ENCODE measurements at places on chromosomes 4 and X.

DNA sequence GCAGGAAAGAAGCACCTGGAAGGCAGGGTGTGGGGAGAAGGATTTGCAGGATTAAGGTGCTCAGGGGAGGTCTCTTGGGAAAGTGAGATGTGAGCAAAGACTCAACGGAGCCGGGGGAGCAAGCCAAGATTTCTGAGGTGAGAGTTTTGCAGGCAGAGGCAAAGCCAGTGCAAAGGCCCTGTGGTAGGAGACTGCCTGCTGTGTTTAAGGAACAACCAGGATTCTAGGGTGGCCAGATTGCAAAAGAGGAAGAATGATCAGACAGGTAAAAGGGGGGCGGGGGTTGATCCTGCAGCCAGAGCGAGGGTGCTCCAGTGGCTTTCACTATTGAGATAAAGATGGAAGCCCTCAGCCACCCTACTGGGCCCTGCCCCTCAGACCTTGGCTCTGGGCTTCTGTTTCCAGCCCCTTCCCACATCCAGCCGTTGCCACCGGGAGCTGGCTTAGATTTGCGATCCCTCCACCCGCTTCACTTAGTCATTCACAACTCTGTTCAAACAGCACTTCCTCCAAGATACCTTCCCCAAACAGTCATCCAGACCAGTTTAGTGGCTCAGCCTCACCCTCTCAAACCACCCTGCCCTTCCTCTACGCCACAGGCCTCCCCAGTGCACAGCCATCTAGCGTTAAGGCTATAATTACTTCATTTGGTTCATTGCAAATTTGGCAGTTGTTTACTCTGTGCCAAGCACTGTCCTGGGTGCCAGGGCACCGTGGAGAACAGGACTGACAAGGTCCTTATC, 23.3 kb upstream of the BCOR start:
- no peak overlapping the region for H3K27ac ChIP-seq
- no peak overlapping the region for H3K4me3 ChIP-seq
- no peak for DNase-seq
- no peaks in the 10 kb centered on the region for H3K27me3 ChIP-seq
- H3K4me1 ChIP-seq = no peaks in the 10 kb centered on the region

DNA sequence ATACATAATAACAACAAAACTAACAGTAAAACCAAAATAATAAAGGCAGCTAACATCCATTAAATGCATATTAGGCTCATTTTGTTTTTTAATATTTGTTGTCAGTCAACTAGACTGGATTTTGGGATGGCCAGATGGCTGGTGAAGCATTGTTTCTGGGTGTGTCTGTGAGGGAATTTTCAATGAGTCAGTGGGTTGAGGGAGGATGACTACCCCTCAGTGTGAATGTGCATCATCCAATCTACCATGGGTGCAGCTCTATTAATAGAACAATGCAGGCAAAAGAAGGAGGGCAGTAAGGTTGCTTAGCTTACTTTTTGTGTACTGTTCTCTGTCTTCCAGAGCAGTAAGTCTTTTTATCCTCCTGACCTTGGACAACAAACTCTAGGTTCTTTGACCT, 484.2 kb upstream of the HS3ST1 start:
- no peak overlapping the region for H3K27ac ChIP-seq
- no peak overlapping the region for H3K4me3 ChIP-seq
- H3K36me3 ChIP-seq = no peaks in the 10 kb centered on the region
- no peaks in the 10 kb centered on the region for H3K27me3 ChIP-seq
- peaks cover 7% of the 10 kb centered on the region for H3K4me1 ChIP-seq

DNA sequence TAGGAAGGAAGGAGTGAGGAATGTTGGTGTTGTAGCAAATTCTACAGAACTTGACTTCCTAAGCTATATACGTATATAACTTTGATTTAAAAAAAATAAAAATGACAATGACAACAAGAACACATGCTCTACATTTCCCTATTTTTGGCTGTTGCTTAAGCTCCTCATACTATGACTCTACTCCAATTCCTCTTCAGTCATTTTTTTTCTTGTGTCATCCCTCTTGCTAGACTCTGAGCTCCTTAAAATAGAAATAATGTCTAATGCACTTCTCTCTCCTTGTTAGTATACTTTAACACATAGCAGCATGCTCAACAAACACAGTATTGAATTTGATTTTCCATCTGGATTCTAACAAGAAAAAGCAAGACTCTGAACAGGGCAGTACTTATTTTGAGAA, 144.0 kb downstream of the HDX start:
- H3K4me3 ChIP-seq = no peak overlapping the region
- peaks cover 6% of the 10 kb centered on the region for H3K36me3 ChIP-seq
- no peaks in the 10 kb centered on the region for H3K27me3 ChIP-seq
- no peaks in the 10 kb centered on the region for H3K4me1 ChIP-seq

- no peak overlapping the region for H3K4me3 ChIP-seq
- no peaks in the 10 kb centered on the region for H3K36me3 ChIP-seq
- H3K4me1 ChIP-seq = peaks cover 24% of the 10 kb centered on the region
- no peak overlapping the region for H3K27ac ChIP-seq
Observed at GRCh38 chr4:86014599-86014998, 345.3 kb downstream of the MAPK10 start.

- H3K27ac ChIP-seq = no peak overlapping the region
- peaks cover 7% of the 10 kb centered on the region for H3K36me3 ChIP-seq
- no peak for DNase-seq
- peaks cover 7% of the 10 kb centered on the region for H3K4me1 ChIP-seq
Observed at GRCh38 chrX:10506781-10507180, 113.6 kb downstream of the MID1 start.

DNA sequence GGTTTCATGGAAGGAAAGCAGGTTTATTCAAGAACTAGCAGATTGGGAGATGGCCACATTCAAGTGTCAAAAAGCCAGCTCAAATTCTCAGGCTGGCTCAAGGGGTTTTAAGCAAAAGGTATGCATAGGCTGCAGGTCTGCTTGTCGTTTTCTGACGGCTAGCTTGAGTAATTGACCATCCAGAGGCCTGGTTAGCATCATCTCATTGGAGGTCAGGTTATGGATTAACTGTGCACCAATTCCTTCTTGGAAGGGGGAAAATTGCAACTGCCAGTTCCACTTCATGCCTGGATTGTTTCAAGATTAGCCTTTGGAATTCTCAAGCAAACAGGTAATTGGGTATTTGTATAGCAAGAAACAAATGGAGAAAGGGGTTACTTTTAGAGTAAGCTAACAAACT, 62.1 kb downstream of the FUNDC1 start:
- H3K27me3 ChIP-seq = no peaks in the 10 kb centered on the region
- no peaks in the 10 kb centered on the region for H3K36me3 ChIP-seq
- DNase-seq = no peak
- H3K27ac ChIP-seq = no peak overlapping the region
- H3K4me1 ChIP-seq = peaks cover 7% of the 10 kb centered on the region

DNA sequence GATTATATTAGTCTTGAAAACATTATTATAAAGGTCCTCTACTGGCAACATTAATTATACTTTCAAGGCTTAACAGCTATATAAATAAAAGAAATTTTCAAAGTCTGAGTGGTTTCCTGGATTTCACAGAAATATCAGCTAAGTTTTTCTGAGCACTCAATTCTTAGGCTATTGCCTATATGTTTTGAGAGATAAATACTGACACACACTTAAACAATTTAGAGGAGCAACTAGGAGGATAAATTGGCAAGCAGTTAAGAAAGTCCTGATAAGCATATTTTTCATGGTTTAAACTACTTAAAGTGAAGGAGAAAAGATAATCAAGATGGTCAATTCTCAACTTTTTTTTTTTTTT, 2.7 kb upstream of the MGARP start:
- H3K4me3 ChIP-seq = no peak overlapping the region
- no peak for DNase-seq
- H3K36me3 ChIP-seq = peaks cover 4% of the 10 kb centered on the region
- peaks cover 33% of the 10 kb centered on the region for H3K27me3 ChIP-seq
- H3K4me1 ChIP-seq = peaks cover 22% of the 10 kb centered on the region
- no peak overlapping the region for H3K27ac ChIP-seq

GRCh38 chr4:99855678-99856077, 38.5 kb downstream of the LAMTOR3 start:
- no peaks in the 10 kb centered on the region for H3K27me3 ChIP-seq
- no peaks in the 10 kb centered on the region for H3K36me3 ChIP-seq
- H3K4me3 ChIP-seq = no peak overlapping the region
- no peak overlapping the region for H3K27ac ChIP-seq

DNA sequence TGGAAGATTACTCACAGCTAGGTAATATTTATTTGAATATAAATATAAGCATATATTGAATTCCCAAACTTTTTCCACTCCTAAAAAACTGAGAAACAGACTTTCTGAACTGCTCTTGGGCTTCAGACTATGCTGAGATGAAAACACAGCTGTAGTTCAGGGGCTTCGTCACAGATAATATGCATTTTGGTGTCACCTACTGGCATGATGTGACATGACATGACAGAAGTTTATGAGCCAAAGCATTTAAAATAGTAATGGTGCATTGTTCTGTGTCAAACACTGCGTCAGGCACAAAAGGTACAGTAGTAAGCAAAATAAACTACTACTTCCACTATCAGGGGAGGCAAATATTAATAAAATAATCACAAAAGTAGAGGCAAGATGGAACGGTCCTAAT, 171.3 kb downstream of the BTC start:
- H3K27me3 ChIP-seq = peaks cover 29% of the 10 kb centered on the region
- peaks cover 1% of the 10 kb centered on the region for H3K4me1 ChIP-seq
- no peak overlapping the region for H3K27ac ChIP-seq
- H3K4me3 ChIP-seq = no peak overlapping the region

- H3K4me1 ChIP-seq = peaks cover 8% of the 10 kb centered on the region
- no peaks in the 10 kb centered on the region for H3K36me3 ChIP-seq
- H3K27ac ChIP-seq = no peak overlapping the region
- H3K4me3 ChIP-seq = no peak overlapping the region
- DNase-seq = no peak
Observed at GRCh38 chr4:112147697-112148096, 2.4 kb downstream of the FAM241A start.

GRCh38 chrX:108091878-108092291, 307 bp downstream of the ATG4A start:
- no peak for DNase-seq
- H3K4me3 ChIP-seq = no peak overlapping the region
- H3K27me3 ChIP-seq = no peaks in the 10 kb centered on the region
- H3K4me1 ChIP-seq = peaks cover 14% of the 10 kb centered on the region
- peaks cover 8% of the 10 kb centered on the region for H3K36me3 ChIP-seq

- no peak overlapping the region for H3K4me3 ChIP-seq
- no peak for DNase-seq
- H3K27ac ChIP-seq = no peak overlapping the region
Observed at GRCh38 chrX:43386875-43387274, 269.2 kb upstream of the MAOA start.

GRCh38 chr4:5478169-5478568, 230.2 kb downstream of the EVC2 start:
- H3K4me3 ChIP-seq = no peak overlapping the region
- DNase-seq = no peak
- no peak overlapping the region for H3K27ac ChIP-seq
- H3K4me1 ChIP-seq = no peaks in the 10 kb centered on the region
- no peaks in the 10 kb centered on the region for H3K27me3 ChIP-seq

DNA sequence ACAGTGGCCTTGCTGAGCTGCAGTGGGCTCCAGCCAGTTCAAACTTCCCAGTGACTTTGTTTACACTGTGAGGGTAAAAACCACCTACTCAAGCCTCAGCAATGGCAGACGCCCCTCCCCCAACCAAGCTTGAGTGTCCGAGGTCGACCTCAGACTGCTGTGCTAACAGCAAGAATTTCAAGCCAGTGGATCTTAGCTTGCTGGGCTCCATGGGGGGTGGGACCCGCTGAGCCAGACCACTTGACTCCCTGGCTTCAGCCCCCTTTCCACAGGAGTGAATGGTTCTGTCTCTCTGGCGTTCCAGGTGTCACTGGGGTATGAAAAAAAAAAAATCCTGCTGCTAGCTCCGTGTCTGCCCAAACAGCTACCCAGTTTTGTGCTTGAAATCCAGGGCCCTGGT, 168.9 kb upstream of the INTU start:
- no peaks in the 10 kb centered on the region for H3K36me3 ChIP-seq
- H3K4me3 ChIP-seq = no peak overlapping the region
- no peaks in the 10 kb centered on the region for H3K27me3 ChIP-seq
- DNase-seq = no peak
- no peaks in the 10 kb centered on the region for H3K4me1 ChIP-seq

DNA sequence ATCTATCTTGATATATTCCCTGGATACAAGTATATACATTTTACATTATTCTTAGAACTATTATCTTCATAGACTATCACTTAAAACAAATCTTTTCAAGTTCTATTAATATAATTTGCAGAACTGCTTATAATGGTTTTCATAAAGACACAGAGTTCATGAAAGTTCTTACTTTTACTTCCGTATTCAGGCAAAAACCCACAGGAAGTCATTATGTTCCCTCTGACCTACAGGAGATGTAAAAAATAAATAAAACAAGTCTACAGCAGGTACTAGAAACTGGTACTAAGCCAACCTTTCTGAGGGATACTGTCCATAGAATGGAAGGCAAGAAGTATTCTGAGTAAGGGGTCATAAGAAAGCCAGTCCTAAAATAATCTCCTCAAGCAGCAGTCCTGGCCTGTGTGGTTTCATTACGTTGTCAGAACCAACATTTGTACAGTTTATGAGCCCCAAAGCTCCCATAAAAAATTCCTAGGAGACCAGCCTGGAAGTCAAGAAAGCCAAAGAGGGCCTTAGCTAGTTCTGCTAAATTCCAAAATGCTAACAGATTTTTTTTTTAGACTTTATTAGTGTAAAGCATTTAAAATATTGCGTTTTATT, 68.6 kb downstream of the CAMK2D start:
- no peak overlapping the region for H3K4me3 ChIP-seq
- H3K36me3 ChIP-seq = peaks cover 3% of the 10 kb centered on the region
- H3K27me3 ChIP-seq = no peaks in the 10 kb centered on the region
- no peak overlapping the region for H3K27ac ChIP-seq
- DNase-seq = no peak
- peaks cover 17% of the 10 kb centered on the region for H3K4me1 ChIP-seq

DNA sequence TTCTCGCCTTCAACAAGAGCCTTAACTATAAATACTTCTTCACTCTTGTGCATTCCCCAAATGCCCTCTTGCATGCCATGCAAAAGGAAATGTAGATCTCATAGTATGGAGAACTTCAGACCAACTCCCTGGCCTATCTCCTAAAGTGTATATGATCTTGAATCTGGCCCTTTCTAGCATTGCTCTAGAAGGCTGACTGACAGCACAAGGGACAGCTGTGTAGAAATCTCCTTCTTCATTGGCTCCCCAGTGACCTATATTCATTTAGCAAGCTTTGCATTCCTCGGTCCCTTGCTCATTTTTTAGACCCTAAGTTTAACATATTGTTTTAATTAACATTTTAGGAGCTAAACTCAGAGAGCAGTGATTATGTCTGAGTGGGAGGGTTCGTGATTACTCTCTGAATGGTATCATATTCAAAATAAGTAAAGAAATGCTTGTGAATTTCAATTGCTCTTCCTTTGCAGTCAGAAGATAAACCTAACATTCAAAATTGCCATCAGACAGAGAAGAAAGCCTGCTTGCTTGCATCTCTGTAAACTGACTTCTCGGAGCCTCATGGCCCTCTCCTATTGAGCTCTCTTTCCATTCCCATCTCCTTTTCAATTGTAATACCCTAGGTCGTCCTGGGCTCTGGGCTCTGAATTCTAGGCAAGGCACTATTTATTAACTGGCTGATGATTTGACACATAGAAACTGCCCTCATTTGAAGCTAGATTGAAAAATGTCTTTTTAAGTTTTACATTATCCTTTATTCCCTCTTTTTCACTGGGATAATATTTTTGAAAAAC, 120.3 kb upstream of the PRKG2 start:
- peaks cover 2% of the 10 kb centered on the region for H3K27me3 ChIP-seq
- no peaks in the 10 kb centered on the region for H3K36me3 ChIP-seq
- H3K4me1 ChIP-seq = peaks cover 26% of the 10 kb centered on the region
- no peak for DNase-seq
- H3K4me3 ChIP-seq = no peak overlapping the region
- no peak overlapping the region for H3K27ac ChIP-seq

- no peaks in the 10 kb centered on the region for H3K27me3 ChIP-seq
- no peak for DNase-seq
- H3K27ac ChIP-seq = no peak overlapping the region
- no peaks in the 10 kb centered on the region for H3K4me1 ChIP-seq
- no peaks in the 10 kb centered on the region for H3K36me3 ChIP-seq
Observed at GRCh38 chrX:111288841-111289240, 18.6 kb upstream of the CAPN6 start.

Measured in mesothelial cell of epicardium (in vitro differentiated cells).